ENCODE measurements at places on chromosomes 3 and 15.

- H3K36me3 ChIP-seq: no peaks in the 10 kb centered on the region
- H3K4me1 ChIP-seq: no peaks in the 10 kb centered on the region
- H3K4me3 ChIP-seq: no peak overlapping the region
Observed at GRCh38 chr3:69748503-69748902, 9.2 kb downstream of the MITF start.

DNA sequence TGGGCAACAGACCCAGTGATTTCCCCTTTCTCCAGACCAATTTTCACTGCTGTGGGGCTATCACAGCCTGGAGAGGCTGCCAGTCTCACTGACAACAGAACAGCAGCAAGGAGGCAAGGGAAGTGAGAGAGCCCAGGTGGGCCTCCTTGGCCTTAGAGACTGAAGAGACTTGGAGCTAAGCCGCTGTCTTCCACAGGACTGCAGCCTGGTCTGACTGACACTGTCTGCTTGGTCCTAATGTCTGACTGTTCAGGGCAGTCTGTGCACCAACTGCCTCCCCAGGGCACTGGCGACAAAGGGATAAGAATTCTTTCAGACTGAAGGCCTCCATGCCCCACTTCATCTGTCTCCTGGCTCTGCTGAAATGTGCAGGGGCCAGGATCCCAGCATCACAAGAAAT, 11.5 kb downstream of the POMGNT2 start:
- DNase-seq: no peak
- no peak overlapping the region for H3K4me3 ChIP-seq
- H3K27ac ChIP-seq: no peak overlapping the region
- peaks cover 16% of the 10 kb centered on the region for H3K4me1 ChIP-seq
- no peaks in the 10 kb centered on the region for H3K36me3 ChIP-seq
- no peaks in the 10 kb centered on the region for H3K27me3 ChIP-seq

DNA sequence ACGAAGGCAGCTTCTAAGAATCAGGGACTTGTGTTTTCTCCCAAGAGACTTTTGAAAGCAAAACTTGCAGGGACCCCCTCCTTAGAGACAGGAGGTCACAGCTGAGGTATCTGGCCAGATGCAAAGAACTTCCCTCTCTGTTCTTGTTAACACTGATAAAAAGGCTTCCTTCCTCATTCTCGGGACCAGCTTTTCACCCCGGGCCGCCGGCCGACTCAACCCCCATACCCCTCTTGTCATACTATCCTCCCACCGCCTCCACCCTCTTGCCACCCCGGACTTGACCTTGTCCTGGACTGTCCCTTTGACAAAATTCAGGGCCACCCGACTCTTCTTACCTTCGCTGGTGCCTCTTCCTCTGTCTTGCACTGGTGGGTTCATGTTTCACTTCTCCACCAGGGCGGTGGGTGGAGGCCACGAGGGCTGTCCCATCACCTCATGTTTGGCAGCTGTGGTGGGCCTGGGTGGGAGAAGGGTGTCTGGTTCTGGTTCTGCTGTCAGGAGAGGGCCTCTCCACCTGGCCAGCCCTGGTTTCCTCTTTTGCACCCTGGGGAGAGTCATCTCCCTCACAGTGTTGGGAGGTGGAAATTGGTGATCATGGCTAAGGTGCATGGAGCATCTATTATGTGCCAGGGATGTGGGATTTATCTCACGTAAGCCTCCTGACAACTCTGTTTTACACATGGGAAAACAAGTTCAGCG, 32.5 kb downstream of the BHLHE40 start:
- H3K36me3 ChIP-seq: no peaks in the 10 kb centered on the region
- peaks cover 7% of the 10 kb centered on the region for H3K4me1 ChIP-seq
- no peaks in the 10 kb centered on the region for H3K27me3 ChIP-seq
- no peak overlapping the region for H3K27ac ChIP-seq
- no peak for DNase-seq
- H3K4me3 ChIP-seq: no peak overlapping the region

DNA sequence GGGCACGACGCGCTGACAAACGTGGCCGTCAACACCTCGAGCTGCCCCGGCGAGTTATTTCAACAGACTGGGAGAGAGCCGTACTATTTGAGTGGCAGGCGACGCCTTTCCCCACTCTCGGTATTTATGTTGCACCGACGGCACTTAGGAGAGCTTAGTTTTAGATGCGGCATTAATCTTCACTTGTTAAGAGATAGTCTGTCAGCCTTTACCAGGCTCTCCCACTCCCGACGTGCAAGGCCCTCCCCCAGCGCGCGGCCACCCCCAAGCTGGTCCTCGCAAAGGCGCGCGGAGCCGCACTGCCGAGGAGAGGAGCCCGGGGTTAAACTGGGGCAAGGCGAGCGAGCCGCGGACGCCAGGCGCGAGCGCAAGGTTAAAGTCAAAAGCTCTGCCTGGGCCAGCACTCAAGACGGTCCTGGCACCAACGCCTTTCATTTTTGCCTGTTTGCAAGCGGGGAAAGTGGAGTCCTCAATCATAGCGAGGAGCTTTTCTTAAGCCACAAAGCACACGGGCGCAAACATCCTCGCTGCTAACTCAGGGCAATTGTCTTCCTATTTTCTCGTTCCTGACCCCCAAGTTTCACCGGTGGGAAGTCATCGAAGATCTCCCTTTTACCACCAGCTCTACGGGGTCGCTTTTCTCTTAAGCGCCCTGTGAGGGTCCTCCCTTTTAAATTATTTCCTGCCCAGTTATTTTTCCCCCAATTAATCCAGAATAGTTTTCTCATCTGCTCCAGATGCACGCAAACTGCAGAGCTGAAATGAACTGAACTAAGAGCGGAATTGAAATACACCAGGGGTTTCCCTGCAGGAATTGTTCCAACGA, 86.6 kb downstream of the NR2F2 start:
- no peak overlapping the region for H3K27ac ChIP-seq
- H3K4me3 ChIP-seq: no peak overlapping the region
- DNase-seq: no peak
- peaks cover 11% of the 10 kb centered on the region for H3K4me1 ChIP-seq
- H3K27me3 ChIP-seq: peaks cover 56% of the 10 kb centered on the region

- H3K27me3 ChIP-seq: peaks cover 99% of the 10 kb centered on the region
- H3K36me3 ChIP-seq: no peaks in the 10 kb centered on the region
- peak; percentile 57 for DNase-seq
Observed at GRCh38 chr3:138946663-138947494, at the start of the genes FOXL2 and FOXL2NB. Gene FOXL2, minus strand, starts transcription at chr3:138947137. Its CDS starts 415 bp downstream, at chr3:138946722. Gene FOXL2NB, plus strand, starts transcription at chr3:138947217. Its CDS starts 148 bp downstream, at chr3:138947365.

DNA sequence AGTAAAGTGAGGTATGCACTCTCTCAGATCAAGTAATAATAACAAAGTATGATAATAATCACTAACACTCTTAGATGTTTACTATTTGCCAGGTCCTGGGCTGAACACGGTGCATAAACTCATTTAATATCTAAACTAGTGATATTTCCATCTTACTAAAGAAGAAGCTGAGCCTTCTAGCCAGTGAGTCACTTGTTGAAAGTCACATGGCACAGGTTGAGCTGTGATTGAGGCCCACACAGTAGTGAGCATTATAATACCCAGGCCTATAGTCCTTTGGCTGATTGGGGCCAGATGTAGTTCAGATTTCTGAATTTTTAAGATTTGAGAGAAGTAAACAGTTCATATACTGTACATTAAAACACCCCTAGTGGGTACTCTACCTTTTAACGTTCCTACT, 93.2 kb upstream of the CCDC80 start:
- no peak overlapping the region for H3K4me3 ChIP-seq
- no peaks in the 10 kb centered on the region for H3K27me3 ChIP-seq
- no peak for DNase-seq
- no peaks in the 10 kb centered on the region for H3K36me3 ChIP-seq

DNA sequence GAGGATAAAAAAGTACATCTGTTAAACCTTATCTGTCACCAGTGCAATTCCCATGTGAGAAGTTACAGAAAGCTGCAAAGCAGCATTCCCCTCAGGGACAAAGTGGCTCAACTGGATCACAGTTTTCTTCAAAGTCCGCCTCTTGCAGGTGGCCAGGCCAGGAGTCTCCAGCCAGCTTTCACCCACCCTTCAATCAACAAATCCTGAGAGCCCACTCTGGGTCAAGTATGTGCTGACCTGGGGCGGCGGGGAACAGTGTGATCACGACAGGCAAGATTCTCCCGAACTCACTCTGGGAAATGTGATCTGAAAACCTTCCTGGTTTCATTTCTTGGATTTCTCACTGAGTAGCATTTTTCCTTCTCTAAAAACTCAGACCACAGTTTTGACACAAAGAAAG, 39.2 kb downstream of the RFT1 start:
- no peak overlapping the region for H3K4me3 ChIP-seq
- no peak for DNase-seq
- no peak overlapping the region for H3K27ac ChIP-seq
- peaks cover 17% of the 10 kb centered on the region for H3K36me3 ChIP-seq

- H3K4me3 ChIP-seq: no peak within 1 kb of the TSS
- DNase-seq: no peak
- H3K27me3 ChIP-seq: no peaks in the 10 kb centered on the region
- H3K36me3 ChIP-seq: peaks cover 10% of the 10 kb centered on the region
- peaks cover 3% of the 10 kb centered on the region for H3K4me1 ChIP-seq
Observed at GRCh38 chr3:12545473-12545791, at the start of gene MKRN2OS. Gene MKRN2OS, minus strand, starts transcription at chr3:12545499. Its CDS starts 35 bp downstream, at chr3:12545464.

DNA sequence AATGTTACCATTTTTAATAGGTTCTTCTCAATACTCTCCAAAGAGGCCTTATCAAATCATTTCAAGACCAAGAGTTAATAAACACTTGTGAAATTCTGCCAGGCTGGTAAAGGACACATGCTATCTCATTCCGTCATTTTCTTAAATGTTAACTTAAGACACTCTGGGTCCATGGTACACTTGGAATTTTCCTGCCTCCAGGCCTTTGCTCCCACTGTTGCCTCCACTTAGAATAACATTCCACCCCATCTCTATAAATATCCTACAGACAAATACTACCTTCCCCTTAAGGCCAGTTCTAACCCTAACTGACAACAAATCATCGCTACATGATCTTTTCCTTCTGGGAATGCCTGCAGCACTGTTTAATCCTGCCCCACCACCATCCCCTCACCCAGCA, 24.1 kb downstream of the MAGI1 start:
- no peaks in the 10 kb centered on the region for H3K27me3 ChIP-seq
- H3K36me3 ChIP-seq: no peaks in the 10 kb centered on the region
- H3K4me1 ChIP-seq: peaks cover 10% of the 10 kb centered on the region
- no peak overlapping the region for H3K27ac ChIP-seq
- no peak overlapping the region for H3K4me3 ChIP-seq
- DNase-seq: no peak

DNA sequence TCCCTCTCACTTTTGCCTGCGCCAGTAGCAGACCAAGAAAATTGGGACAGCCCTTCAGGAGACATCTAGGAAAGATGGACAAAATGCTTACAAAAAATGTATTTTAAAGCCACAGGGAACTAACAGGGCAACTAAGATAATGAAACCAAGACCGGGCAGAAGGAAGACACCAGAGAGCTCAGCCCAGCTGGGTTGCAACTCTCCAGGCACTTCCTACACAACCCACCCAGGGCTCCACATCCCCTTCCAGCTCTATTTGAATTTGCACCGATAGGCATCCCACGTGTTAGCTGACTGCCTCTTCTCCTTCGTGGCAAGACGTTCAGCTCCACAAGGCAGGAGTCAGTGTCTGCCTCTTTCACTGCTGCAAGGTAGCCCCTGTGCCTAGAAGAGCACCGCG, 6.6 kb upstream of the ATP10A start:
- no peak overlapping the region for H3K27ac ChIP-seq
- H3K27me3 ChIP-seq: peaks cover 22% of the 10 kb centered on the region
- DNase-seq: no peak
- no peak overlapping the region for H3K4me3 ChIP-seq

GRCh38 chr3:117751651-117752050, 1042.1 kb downstream of the TUSC7 start:
- H3K36me3 ChIP-seq: no peaks in the 10 kb centered on the region
- no peak for DNase-seq
- no peak overlapping the region for H3K4me3 ChIP-seq
- H3K27me3 ChIP-seq: no peaks in the 10 kb centered on the region
- peaks cover 6% of the 10 kb centered on the region for H3K4me1 ChIP-seq

DNA sequence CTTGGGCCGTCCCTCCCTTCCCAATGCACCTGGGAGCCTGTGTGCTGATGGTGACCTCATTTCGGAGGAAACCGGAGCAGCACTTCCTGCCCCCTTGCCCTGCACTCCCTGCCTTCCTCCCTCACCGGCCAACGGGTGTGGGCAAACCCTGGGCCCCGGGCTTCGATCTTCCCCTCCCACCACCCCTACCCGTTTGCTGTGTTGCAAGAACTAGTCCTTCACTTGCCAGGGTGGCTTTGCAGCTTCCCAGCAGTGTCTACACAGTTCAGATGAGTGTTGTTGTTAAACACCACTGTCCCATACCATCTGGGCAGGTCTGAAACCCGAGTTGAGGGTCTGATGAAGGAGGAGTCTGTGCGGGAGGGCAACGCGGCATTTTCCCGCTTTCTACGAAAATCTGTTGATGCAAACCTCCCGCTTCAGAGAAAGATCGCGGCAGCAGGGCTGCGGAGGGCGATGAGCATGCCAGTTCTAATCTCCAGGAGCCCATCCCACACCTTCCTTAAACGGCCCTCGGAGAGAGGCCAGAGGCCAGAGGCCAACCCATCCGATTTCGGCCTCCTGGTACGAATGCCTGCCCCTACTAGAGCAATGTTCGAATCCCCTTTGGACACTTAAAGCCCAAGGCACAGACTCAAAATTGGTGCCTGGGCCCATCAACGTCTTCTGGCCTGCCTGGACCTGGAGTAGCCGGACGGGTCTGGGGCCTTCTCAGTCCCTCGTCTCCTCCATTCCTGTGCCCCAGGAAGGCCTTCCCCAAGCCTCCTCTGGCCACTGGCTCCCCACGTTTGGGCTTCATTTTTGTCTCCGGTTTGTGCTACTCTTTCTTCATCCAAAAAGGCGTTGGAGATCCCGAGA, 35.7 kb upstream of the POLG start:
- no peak overlapping the region for H3K4me3 ChIP-seq
- H3K27ac ChIP-seq: no peak overlapping the region
- H3K27me3 ChIP-seq: peaks cover 61% of the 10 kb centered on the region
- H3K36me3 ChIP-seq: no peaks in the 10 kb centered on the region
- H3K4me1 ChIP-seq: peaks cover 9% of the 10 kb centered on the region

- H3K27ac ChIP-seq: no peak overlapping the region
- H3K4me3 ChIP-seq: no peak overlapping the region
- H3K27me3 ChIP-seq: no peaks in the 10 kb centered on the region
- peaks cover 63% of the 10 kb centered on the region for H3K36me3 ChIP-seq
Observed at GRCh38 chr3:113287803-113288648, 76.7 kb downstream of the BOC start.

- no peaks in the 10 kb centered on the region for H3K36me3 ChIP-seq
- no peaks in the 10 kb centered on the region for H3K27me3 ChIP-seq
- H3K27ac ChIP-seq: no peak overlapping the region
- peaks cover 6% of the 10 kb centered on the region for H3K4me1 ChIP-seq
- DNase-seq: no peak
Observed at GRCh38 chr3:176696816-176697215, 500.5 kb downstream of the TBL1XR1 start.
